ENCODE measurements at places on chromosomes 5 and 9.

DNA sequence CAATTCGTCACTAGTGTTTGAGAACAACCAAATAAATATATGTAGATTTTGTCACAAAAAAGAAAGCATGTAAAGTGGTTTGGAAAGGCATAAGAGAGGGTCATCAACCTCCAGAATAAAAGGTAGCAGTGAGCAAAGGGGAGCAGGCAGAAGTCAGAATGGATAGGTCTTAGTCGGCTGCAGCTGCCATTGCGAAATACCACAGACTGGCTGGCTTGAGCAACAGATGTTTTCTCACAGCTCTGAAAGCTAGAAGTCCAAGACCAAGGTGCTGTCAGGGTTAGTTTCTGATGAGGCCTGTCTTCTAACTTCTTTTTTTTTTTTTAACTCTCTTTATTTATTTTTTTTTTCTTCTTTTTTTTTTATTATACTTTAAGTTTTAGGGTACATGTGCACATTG lies 208.1 kb upstream of the PIK3R1 start:
- DNase-seq: no peak

DNA sequence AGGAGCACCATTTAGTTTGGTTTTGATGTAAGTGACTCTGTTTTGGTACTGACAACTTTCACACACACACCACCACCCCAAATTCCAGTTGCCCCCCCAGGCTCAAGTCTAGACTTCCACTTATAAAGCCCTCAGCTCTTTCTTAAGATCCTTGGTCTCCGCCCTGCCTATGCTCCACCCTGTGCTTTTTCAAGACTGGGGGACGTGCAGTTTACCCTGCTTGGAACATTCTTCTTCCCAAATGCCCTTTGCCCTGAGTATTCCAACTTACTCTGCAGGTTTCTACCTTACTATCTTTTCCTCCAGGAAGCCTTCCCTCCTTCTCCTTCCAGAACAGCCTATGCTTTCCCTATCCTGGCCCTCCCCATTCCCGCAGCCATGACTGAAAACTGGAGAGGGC lies 1.5 kb upstream of the TRIM14 start:
- DNase-seq: no peak

- DNase-seq: no peak
Observed at GRCh38 chr9:95385521-95385920, 68.0 kb upstream of the FANCC start.

- no peak for DNase-seq
Observed at GRCh38 chr5:133466556-133467334, 145.6 kb downstream of the FSTL4 start.

- no peak for DNase-seq
Observed at GRCh38 chr5:133944263-133945185, 23.9 kb downstream of the C5orf15 start.

DNA sequence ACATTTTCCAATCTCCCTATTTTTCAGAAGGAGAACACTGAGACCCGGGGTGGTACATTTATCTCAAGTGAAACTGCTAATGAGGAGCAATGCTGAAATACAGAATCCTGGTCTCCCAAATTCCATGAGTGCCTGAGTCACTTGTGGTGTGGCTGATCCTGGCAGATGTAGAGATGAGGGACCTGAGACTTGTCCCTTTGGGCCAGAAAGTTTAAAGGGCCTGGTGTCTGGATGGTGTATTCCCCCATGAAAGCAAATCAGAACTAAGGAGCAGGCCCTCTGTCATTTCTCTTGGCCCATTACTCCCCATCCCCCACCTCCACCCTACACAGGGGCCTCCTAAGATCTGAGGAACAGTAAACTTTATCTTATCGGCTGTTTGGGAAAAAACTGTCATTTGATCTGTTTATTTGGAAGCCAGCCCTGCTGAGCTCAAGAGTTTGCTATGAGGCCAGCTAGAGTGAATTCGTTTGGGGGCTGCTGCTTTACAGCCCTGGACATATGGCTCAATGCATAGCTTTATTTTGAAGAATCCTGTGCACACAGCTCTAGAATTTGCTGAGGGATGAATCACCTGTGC lies 140.3 kb downstream of the LHFPL2 start:
- DNase-seq: no peak

DNA sequence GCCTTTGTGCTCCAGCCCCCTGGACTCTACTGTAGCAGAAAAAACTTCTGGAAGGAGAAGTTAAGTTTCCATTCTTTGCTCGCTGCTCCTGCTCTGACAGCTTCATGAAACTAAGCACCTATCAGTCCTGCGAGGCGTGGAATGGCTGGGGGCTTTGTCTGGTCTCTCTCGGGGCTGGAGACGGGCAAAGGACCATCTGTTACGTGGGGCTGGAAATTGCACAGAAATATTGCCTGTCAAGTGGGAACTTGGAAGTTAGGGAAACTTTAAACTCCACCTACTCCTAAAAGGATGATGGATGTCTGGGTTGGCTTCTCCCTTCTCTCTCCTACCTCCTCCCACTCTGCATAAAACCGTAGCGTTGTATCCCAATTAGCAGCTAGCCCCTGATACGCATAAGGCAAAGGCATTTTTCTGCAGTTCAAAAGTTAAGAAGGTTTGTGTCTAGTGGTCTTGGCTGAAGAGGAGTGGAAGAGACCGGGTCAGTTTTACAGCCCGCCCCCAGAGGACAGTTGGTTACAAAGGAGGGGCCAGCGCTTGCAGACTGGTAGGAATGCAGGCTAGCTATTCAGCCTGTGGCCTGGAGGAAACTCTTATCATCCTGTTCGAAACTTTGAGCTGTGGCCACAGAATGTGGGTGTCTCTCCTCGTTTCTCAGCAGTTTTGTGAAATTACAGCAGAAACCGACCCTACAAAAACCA lies 1.3 kb downstream of the FBXL7 start:
- DNase-seq: no peak

- no peak for DNase-seq
Observed at GRCh38 chr9:116815835-116816234, 128.7 kb downstream of the TRIM32 start.

- DNase-seq: no peak
Observed at GRCh38 chr9:76628155-76628554, 136.1 kb upstream of the PCA3 start.

DNA sequence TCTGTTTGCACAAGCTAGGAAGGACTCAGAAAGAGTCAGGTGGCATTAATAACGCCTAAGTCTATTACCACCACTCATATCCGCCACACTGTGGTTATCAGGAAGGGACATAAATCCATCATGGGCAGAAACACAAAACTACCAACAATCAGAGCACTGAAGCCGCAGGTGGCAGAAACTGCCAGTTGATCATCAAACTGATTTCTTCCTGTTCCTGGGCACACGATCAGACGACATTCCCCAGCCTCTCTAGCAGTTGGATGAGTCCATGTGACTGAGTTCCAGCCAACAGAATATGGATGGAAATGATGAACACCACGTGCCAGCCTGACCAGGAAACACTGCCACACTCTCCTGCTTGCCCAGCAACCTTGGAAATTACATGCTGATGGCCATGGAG lies 181.7 kb downstream of the ELAVL2 start:
- no peak for DNase-seq

GRCh38 chr5:82295144-82295543 lies 17.0 kb upstream of the RPS23 start:
- no peak for DNase-seq

- no peak for DNase-seq
Observed at GRCh38 chr9:88789785-88790184, 201.5 kb upstream of the S1PR3 start.

DNA sequence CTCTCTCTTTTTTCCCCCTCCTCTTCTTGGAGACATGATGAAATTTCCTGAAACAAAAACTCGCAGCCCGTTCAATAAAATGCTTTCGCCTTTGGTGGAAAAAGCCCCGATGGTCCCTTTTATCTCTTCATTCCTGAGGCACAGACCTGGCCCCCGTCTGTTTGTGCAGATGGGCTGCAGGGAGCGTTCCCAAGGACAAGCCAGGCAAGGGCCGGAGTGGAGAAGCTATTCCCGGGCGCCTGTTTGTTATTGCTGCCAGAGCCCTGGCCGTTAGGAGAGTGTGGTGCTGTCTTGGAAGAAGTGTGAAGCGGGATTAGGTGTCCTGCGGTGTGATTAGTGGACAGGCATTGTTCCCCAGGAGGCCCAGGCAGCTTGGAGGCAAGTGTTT lies 71.9 kb downstream of the SMIM23 start:
- DNase-seq: no peak

GRCh38 chr5:72064801-72065570 lies 42.3 kb upstream of the MAP1B start:
- DNase-seq: no peak

- DNase-seq: no peak
Observed at GRCh38 chr9:16236311-16236710, 634.2 kb downstream of the BNC2 start.

GRCh38 chr5:11166923-11167322 lies 405.9 kb upstream of the DAP start:
- DNase-seq: no peak

DNA sequence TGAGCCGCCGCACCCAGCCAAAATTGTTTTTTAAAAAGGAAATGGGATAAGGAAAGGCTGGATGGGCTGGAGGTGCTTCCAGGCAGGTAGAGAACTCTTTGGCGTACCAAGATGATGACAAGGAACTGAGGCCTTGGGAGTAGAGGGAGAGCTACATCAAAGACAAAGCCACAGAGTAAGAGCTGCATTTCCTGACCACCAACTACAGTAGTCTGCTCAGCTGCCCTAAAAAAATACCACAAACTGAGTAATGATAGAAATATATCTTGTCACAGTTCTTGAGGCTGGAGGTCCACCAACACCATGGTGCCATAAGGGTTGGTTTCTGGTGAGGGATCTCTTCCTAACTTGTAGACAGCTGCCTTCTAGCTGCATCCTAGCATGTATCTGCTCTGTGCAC lies 8.2 kb downstream of the OR1K1 start:
- DNase-seq: no peak

- no peak for DNase-seq
Observed at GRCh38 chr9:137147793-137148160, 8.8 kb downstream of the GRIN1 start.

- DNase-seq: no peak
Observed at GRCh38 chr9:89967527-89967926, 362.7 kb downstream of the GADD45G start.

DNA sequence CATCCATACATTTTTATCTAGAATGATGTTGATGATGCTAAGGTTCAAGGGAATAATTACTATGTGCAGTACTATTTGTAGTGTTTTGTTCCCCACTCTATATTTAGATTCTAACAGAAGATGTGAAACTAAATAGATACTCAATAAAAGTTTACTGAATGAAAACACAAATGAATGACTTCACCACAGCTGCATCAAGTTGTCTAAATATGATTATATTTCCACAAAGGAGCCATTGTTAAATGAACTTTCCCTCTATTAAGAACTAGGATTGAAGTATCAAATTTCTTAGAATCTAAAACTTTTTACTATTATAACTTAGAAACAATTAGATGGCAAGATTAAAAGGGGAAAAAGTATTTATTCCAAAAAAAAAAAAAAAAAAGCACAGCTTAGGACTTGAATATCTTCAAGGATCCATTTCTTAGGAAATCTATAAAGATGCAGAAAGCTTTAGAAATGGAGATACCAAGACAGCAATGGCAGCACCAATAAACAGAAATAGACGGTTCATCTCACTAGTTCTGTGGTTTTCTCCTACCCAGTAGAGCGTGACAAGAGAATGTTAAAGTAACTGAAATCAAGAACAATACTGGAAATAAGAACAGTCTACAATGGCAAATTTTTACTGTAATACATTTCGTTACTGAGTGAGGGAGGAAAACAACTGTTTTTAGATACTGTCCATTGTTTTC lies 347.6 kb downstream of the EBF1 start:
- no peak for DNase-seq

- DNase-seq: no peak
Observed at GRCh38 chr5:56245481-56245880, 12.4 kb upstream of the ANKRD55 start.

DNA sequence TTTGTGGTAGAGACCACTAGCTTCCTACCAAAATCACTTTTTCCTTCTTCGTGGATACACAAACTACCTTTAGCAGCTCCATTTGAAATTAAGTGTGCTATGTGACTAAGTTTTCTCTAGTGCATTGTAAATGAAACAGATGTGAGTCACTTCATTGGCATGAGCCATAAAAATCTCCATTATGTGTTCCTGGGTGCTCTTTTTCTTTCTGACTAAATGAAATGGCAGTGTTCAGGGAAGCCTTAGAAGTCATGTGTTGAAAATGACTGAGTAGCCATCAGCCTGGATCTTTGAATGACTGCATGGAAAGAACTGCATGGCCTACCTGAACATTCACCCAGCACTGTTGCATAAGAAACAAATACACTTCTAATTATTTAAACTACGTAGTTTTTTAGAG lies 107.9 kb downstream of the NDUFAF2 start:
- no peak for DNase-seq

DNA sequence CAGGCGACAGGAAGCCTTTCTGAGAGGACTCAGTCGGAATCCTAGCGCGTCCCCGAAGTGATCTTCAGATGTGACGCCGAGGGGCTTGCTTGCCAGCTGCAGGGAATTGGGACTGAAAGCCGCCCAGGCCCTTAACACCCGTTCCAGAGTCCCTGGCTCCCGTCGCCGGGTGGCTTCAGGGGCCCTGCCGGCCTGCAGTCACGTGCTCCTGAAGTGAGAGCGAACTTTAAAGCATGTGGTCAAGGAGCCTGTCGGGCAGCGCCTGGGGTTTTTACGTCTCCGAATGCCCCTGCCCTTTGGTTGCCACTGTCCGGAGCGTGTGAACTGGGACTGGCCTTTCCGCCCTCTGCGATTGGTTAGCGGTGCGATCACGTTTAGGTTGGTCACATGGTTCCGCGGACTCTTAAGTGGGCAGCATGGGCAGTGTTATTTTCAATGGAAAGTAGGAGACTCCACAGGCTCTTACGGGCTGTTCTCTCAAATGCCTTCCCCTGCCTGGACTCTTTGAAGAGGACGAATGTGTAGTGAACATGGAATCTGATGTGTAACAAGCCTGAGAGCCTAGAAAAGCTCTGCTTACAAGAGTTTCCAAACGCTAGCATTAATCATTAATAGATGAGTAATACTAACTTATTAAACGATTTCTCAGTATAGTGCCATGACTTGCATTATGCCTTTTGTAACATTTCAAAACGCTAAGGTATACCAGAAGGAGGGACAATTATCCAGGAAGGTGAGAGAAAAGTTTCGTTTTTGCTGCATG lies 1.9 kb downstream of the VLDLR start:
- DNase-seq: no peak

DNA sequence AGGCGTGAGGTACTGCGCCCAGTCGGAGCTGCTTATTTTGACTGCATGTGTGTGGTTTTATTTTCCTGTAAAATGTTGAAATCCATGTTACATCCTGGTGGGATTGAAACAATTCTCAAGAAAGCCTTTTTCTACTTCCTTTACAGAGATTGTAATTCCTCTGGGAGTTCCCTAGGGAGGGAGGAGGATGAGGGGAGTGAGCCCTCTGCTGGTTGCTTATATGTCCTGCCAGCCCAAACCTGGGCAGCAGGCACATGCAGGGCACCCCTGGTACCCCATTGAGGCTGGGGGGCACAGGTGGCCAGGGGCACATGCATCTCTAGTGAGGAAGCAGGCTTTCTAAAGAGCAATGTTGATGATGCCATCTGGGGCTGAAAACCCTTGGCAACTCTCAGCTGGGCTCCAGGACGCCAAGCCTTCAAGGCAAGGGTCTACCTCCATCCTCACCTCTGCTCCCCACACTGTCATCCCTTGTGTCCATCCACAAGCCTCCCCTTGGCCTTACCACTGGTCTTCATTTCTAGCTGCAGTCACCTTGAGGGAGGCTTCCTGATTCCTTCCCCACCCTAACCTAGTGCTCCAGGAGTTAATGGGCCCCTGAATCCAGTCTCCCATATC lies 84.7 kb upstream of the TNFSF8 start:
- DNase-seq: no peak

Data from CD4-positive, alpha-beta T cell treated with Interleukin-6 at 100 ng/mL for 8 hours (primary cell).